NCI-H187 (cell line): ENCODE measurements at places on chromosomes 2 and 18.

- no peak for DNase-seq
Measured at GRCh38 chr2:202765436-202765835, 106.1 kb downstream of the ICA1L start.

- no peak for DNase-seq
Measured at GRCh38 chr2:214196260-214196659, 214.6 kb upstream of the VWC2L start.

DNA sequence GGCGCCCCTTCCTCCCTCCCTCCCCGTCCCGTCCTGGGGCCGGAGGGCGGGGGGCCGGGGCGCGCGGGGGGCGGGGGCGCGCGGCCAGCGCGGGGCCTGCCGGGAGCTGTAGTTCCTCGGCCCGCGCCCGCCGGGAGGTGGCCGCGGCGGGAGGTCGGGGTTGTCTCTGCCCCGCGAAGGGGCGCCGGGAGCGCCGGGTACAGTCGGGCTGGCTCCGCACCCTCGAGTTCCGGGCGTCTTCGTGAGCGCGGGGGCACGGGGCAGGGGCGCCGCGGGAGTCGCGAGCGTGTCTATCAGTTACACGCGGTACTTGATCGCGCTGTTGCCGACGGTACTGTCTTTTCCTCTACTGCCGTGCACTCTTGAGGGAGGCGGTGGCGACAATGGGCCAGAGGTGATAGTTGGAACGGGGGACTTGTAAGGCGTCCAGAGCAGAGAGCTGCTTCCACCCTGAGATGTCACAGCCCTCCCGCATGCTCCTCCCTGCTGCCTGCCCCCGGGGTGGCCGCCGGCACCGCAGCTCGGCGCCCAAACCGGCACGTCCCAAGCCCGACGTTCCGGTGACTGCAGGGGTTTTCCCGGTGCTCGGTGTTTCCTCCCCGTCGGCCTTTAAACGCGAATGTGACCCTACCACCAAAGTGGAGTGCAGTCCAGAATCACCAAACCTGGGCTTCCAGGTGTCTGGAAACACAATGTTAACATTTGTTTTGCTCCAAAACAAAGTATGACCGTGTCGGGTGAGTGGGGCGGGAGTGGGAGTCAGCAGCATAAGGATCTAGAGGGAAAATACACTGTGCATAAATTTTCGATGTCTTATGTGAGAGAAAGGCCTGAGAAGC, at the start of gene PRKD3:
PRKD3 (minus strand) TSS at position 48 of the 839 bp plus-strand sequence. CDS start 8,309 bp downstream, outside the sequence.
- DNase-seq: peak; percentile 72

- DNase-seq: no peak
Measured at GRCh38 chr2:56372071-56372656, 188.4 kb downstream of the CCDC85A start.
